Stimulated activated CD4-positive, alpha-beta T cell treated with anti-CD3 and anti-CD28 coated beads, Interleukin-15, amount 100 ng/mL, for 1 hour (primary cell): ENCODE measurements at places on chromosomes 12 and 14.

- DNase-seq: no peak
Observed at GRCh38 chr12:57852200-57852599, 5.7 kb upstream of the CTDSP2 start.

- peak; percentile 53 for DNase-seq
Observed at GRCh38 chr14:89618811-89619551, 201.9 kb upstream of the FOXN3 start.

GRCh38 chr12:5220099-5220498 is 176.4 kb downstream of the KCNA5 start:
- DNase-seq: no peak

DNA sequence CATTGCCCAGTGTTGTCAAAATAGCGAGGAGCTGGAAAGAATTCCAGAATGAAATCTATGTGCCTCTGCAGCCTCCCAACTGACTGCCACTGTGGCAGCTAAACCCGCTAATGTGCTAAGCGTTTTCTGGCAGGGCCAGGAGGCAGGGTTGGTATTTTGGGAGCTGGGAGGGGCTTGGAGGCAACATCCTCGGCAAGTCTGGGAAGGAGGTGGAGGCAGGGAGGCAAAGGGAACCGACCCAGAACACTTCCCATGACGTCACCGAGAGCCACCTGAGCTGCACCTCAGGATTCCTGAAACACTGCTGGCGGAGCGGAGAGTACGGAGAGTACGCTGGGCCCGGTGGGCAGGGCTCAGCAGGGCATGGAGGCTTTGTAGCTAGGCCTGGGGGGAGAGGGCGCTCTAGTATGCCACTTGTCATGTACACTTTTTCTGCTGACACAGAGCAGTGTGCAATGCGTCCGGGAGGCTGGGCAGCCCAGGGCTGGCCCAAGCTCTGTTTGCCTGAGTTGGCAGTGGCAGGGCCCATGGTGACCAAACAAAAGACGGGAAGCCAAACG is 81.5 kb downstream of the DPF3 start:
- DNase-seq: no peak

- no peak for DNase-seq
Observed at GRCh38 chr14:94595912-94596311, 14.7 kb downstream of the SERPINA5 start.

- DNase-seq: no peak
Observed at GRCh38 chr14:99726538-99727095, 42.5 kb downstream of the CYP46A1 start.
